CD4-positive, alpha-beta T cell treated with Interleukin-4 for 4 hours (primary cell): ENCODE measurements at places on chromosomes 6 and 20.

DNA sequence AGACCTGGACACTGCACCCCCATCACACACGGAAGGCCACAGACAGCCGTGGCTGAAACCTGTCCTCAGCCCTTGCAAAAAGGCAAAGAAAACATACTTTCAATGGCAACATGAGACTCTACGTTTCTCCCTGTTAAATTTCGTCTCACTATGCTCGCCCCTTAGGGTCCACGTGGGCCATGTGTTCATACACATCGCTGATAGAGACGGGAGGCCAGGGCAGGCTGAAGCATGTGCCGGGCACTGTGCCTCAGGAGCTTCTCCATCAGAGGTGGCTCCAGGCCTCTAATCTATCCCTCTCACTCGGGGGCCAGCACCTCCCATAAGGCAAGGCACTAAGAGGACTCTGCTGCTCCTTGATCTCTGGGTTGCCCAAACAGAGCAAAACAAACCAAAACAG, 17.5 kb downstream of the PXDC1 start:
- DNase-seq, result no peak

- no peak for DNase-seq
These were observed 4.9 kb upstream of the ASCC3 start for GRCh38 chr6:100886076-100886475.

GRCh38 chr6:41209547-41210320, 8.8 kb upstream of the TREML2 start:
- DNase-seq, result no peak

GRCh38 chr20:36614781-36615557, 9.4 kb downstream of the RAB5IF start:
- DNase-seq, result no peak

DNA sequence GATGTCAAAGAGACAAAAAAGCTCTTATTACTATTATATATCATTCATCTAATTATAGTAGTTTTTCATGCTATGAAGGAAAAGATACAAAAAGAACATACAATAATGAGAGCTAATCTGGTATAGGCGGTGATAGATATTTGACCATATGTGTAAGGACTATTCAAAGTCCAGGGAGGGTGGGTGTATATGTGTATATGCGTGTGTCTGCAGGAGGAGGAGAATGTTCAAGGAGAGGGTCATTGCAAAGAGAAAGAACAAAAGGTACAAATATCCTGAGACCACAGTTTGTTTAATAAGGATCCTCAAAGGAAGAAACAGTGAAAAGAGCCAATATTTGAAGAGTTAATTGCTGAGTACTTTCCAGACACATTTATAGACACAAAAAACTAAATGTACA, 1288.6 kb upstream of the CITED2 start:
- no peak for DNase-seq

DNA sequence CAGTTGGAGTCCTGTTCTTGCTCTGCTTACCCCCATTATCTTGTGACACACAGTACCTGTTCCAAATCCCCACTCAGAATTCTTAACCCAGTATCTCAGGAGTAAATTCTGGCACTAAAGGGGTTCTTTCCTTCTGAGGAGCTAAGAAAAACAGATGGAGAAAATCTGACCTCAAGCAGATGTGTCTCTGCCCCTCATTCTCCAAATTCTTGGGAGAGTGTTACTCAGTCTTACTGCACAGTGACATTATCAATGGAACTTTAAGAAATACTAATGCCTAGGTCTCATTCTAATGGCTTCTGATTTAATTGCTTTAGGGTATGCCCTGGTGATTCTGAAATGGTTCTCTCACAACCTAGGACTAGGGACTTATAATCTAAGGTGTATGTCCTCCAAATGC, 40.6 kb upstream of the PTPRK start:
- no peak for DNase-seq

DNA sequence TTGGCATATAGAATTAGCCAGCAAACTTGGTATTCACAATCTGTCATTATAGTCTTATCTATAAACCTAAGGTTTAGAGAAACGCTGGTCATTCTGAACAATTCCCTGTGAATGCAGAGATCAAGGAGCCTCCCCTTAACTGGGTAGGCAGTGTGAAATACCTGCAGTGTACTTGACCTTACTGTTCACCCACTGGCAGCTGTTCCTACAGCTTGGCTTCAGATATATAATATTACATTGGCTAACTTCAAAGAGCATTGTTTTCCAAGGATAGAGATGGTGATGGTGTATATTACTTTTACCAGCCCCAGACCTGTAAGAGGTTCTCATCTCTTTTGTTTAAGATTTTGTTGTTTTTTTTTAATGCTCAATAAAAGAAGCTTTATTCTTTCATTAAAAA, 168.3 kb downstream of the ESR1 start:
- DNase-seq, result no peak

GRCh38 chr20:9100691-9101090, 31.8 kb downstream of the PLCB4 start:
- no peak for DNase-seq

- DNase-seq, result no peak
These were observed 44.2 kb downstream of the BMP6 start for GRCh38 chr6:7770111-7770510.

DNA sequence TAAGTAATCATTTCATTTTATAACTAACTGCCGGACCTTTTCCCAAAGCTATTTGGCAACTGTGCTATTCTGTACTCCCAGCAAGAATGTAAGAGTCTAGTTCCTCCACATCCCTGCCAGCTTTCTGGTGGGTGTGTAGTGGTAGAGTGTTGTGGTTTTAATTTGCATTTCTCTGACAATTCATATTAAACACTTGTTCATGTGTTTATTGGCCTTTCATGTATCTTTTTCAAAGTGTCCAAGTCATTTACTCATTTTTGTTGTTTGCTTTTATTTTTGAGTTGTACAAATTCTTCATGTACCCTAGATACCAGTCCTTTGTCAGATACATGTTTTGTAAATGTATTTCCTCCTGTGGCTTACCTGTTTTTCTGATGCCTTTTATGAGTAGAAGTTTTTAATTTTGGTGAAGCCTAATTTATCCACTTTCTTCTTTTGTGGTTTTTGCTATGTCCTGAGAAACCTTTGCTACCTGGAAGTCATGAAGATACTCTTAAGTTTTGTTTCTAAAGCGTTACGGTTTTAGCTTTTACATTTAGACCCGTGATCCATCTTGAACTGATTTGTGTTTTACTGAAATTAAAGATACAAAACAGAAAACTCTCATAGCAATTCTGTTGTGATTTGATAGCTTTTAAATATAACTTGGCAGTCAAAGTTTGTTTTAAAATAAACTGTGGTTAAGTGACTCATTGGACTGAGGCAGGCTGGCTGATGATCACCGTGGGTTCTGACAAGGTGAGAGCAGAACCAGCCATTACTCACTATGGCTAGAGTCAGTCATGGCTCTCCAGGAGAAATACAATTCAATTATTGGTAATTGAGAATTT, 8.0 kb downstream of the MYLIP start:
- DNase-seq, result peak; percentile 80

DNA sequence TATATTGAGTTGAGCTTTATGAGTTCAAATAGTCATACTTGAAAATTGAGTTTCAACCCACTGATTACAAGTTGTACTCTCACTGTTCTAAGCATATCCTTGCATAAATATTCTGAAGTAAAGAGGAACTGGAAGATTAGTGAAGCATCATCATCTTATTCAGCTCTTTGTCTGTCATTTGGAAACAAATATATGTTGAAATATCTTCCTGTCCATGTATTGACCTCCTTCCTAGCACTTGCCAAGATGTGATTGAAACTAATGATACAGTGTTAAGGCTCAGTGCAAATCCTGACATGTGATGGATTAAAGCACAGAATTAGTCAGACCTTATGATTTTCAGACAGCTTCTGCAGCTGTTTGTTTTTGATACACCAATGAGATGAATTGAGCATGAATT, 434.3 kb downstream of the TBC1D32 start:
- no peak for DNase-seq

GRCh38 chr6:14153228-14153627, 35.7 kb downstream of the CD83 start:
- no peak for DNase-seq

DNA sequence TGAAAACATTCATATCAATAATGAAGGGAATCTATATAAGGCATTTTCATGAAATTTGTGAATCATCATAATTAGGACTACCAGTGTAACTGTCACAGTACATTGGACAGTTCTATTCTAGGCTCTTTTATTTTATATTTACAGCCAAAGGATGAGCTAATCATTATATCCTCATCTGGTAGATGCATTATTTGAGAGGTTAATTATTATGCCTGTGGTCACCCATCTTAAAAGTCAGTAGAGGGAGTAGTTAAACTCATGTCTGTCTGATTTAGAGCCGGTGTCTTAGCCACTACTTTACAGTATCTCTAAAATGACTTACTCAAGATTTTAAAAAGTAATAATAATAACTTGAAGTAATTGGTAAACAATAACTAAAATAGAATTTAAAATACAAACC, 899.3 kb upstream of the MAP3K7 start:
- DNase-seq, result no peak

DNA sequence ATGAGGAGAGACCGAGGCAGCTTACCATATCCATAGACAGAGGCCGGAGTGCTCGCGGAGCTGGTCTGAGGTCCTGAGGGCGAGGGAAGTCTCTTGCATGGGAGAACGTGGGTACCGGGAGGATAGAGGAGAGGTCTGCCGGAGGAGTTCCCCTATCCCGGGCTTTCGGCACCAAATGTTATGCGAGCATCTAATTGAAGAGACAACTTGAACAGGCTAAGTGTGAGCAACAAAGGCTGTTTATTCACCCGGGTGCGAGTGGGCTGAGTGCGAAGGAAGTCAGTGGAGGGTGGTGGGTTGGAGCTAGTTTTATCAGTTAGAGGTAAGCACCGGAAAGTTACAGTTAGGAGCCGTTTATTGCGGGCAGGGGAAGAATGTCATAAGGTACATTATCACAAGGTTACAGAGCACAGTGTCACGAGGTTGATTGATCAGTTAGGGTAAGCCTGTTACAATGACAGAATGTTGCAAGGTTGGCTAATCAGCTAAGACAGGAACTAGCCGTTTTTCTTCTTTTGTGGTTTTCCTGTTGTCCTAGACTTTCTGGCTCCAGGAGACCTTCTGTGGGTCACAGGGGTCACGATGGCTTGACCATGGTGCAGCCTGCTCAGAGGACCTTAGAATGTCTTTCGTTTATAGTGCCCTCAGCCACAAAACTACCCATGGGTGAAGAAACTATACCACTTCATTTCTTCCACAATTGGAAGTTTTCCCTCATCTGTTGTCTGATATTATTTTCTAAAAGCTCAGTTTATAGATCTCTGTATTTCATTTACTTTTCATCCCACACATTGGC, 746.0 kb upstream of the ADGRB3 start:
- DNase-seq, result no peak

DNA sequence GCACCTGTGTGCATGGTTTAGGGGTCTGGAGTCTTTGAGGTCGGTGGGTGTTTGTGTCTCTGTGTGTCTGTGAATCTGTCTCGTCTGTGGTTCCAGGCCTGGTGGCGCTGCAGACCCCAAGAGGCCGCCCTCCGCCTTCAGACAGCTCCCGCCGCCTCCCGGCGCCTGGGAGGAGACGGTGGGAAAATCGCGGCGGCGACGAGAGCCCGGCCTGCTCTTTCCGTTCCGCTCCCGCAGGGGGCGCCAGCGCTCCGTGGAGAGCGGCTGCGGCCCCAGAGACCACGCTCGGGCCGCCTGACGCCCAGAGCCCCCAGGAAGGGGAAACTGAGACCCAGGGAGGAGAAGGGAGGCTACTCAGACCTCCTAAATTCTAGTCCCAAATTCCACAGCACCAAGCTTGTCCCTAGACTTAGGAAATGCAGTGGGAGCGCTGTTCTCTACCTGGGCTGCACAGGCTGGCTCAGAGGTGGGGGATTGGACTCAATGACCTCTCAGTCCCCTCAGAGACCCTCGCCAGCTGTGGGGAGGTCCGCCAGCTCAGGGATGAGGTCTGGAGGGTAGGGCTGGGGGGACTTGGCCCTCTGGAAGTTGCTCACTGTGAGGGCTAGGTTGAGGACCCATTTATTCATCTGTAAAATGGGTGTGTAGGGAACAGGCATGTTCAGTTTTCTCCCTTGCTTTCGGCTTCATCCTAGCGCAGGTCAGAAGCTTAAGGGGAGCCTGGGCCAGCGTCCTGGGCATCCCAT, 36.9 kb upstream of the BLCAP start:
- no peak for DNase-seq

DNA sequence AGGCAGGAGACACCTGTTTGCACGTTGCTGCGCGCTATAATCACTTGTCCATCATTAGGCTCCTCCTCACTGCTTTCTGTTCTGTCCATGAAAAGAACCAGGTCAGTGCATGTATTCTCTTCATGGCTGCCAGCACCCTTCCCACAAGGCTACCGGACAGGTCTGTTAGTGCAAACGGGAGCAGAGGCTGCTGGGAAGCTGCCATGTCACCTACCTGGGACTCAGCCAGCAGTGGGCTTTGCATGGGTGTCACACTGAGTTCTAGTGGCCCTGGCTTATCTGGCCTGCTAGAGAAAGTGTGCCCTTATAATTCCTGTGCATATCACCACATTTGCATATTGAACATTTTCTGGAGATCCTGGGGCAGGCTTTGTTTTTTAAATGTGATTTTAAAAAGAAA, 24.8 kb downstream of the LYRM2 start:
- no peak for DNase-seq

- DNase-seq, result no peak
These were observed 584 bp downstream of the C20orf141 start for GRCh38 chr20:2815242-2815900.

GRCh38 chr6:336159-337114, 44.1 kb downstream of the DUSP22 start:
- DNase-seq, result peak; percentile 26

DNA sequence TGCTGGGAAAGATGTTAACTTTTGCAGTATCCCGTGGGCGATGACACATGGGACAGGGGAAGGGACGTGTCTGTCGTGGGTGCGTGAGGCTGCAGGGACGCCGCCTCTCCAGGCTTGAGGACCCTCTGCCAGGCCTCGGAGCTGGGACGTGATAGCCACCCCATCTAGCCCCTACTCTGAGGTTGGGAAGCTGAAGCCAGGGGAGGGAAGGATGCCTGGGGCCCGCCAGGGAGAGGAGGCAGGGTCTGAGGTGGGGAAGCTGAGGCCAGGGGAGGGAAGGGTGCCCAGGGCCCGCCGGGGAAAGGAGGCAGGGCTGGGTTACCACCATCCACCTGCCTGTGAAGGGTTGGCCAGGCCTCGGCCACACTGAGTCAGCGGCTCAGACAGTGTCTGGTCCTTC, 38.2 kb upstream of the GATA5 start:
- no peak for DNase-seq

GRCh38 chr6:146364816-146365594, 178.6 kb upstream of the RAB32 start:
- DNase-seq, result no peak

DNA sequence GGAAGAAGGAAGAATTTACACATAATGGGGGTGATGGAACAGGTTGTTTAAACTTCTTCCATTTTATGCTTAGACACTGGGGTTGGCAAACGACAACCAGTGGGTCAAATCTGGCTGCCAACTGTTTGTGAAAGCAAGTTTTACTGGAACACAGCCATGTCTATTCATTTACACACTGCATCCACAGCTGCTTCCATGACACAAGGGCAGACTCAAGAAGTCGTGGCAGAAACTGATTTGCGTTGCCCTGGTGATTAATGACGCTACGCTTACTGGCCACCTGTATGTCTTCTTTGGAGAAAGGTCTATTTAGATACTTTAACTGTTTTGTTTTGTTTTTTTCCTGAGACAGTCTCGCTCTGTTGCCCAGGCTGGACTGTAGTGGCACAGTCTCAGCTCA, 19.0 kb downstream of the CTCFL start:
- no peak for DNase-seq
